NCI-H2081 (cell line): ENCODE measurements at places on chromosomes 6 and 20.

DNA sequence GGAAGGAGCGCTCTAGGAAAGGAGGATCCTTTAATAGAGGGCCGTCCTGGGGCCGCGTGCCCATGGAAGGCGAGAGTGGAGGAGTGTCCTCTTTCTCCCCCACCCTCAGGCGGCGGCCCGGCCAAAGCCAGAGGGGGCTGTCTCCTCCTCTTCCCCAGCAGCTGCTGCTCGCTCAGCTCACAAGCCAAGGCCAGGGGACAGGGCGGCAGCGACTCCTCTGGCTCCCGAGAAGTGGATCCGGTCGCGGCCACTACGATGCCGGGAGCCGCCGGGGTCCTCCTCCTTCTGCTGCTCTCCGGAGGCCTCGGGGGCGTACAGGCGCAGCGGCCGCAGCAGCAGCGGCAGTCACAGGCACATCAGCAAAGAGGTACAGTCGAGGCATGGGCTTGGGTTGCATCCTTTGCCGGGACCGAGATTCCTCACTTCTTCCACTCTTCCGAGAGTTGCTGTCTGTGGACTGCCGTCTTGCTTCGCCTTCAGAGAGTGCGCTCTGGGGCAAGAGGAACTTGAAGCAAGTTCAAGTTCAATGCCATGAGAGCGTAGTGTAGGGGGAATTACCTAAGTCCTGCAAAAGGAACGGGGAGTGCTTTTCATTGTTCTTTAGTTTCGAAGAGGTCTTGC, at the start of gene LAMA2:
LAMA2 (plus strand) TSS at position 148 of the 621 bp plus-strand sequence; CDS start at position 256, 108 bp downstream.
- no peak for DNase-seq

DNA sequence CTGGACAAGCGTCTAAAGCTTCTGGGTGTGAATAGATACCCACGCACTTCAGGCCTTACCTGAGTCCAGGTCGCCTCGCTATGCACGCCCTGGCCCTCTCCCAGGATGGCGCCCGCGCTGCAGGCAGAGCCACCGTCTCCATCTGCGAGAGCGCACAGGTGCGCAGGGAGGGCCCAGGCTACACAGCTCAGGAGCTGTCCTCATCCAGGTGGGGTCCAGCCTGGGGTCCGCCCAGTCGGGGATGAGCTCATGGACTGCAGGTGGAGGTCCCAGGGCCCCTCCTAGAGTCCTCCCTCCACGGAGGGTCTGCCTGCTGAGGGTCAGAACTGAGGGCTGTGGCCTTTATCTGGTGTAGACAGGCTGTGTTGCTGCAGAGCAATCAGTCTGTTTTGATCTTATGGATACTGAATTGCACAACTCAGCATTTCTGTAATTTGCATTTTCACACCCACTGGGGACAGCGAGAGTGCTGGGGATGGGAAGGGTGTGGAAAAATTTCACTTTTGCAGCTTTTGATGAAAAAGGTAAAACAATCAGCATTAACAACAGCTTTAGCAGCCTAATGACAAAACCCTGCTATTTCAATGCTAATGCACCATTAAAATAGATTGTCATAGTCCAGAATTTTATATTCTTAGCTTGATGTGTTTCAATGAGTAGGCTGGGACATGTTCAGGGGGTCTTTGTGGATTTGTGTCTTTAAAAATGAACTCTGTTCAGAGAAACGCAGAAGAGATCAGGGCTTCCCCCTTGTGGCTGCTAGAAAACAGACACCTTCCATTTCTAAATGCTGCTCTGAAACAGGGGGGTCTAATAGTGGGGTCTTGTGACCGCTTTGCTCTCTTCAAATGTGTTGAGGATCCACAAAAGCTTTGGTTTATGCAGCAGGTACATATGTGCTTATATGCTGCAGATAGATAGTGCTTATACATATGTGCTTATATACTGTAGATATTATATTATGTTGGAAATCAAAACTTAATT, 77.8 kb upstream of the PHACTR3 start:
- DNase-seq, result no peak

DNA sequence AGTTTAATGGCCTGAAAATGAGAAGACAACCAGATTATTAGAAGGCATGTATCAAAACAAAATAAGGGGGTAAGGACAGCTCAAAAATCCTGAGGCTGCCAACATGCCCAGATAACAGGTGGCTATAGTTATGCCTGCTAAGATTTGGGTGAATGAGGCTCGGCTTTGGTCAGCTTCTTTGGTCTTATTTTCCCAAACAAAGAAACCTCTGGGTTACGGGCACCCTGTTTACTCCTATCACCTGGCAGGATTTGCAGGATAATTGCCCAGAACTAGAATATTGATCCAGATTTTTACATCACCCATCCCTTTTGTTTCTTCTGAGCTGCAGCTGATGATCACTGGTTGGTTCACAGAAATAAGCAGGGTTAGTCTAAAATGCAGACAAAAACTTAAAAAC, 74.3 kb downstream of the SLC16A10 start:
- DNase-seq, result no peak

DNA sequence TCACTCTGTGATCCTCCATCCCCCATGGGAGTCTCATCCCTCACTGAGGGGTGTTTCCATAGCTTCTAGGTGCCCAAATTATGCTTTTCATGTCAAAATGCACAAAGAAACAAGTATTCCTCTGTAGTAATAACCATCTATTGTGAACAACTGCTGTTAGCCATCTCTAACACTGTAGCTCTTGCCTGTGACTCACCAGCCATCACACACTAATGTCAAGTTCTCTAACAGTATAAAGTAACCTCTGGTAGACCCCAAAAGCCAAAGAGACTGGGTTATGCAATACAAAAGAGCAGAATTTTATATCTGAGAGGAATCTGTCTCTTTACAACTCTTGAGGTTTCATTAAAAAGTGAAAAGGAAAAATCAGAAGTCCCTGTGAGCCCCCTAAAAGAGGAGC, 25.4 kb upstream of the IYD start:
- no peak for DNase-seq

DNA sequence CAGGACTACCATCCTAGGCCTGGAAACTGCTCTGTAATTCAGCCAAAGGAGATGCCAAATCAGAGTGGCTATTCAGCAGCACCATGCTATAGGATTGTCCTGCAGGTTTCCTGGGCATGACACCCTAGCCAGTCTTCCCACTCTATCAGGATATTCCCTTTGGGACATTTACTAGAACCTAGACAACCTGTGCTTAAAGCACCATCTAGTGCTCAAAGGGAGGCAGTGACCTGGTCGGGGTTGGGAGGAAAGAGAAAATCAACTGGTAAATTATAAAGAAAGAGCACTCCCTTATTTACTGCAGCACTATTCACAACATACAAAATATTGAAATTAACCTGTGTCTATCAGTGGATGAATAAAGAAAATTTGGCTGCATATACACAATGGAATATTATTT, 67.2 kb upstream of the SMLR1 start:
- DNase-seq, result peak; percentile 4

DNA sequence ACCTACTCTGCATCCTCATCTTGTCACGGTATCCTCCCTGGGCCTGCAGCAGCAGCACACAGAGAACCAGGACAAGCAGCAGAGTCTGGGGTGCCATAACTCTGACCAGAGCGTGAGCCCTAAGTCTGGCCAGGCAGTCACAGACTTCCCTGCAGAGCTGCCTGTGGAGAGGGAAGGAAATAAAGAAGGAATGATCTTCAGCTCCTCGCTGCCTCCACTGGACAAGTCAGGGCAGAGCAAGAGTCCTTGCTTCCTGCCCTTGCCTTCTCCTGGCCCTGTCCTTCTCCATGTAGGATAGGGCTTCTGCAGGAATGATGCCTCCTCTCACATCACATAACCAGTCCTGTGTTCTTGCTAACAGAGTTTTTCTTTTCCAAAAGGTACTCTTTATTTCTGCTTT, 15.9 kb upstream of the WFDC11 start:
- no peak for DNase-seq

- DNase-seq, result no peak
These were observed 1303.8 kb upstream of the ADGRB3 start for GRCh38 chr6:67331304-67331703.

- DNase-seq, result no peak
These were observed 712.1 kb upstream of the AGPAT4 start for GRCh38 chr6:161985876-161986423.

- peak; percentile 77 for DNase-seq
These were observed 107.2 kb upstream of the FOXA2 start for GRCh38 chr20:22691369-22692118.

- DNase-seq, result no peak
These were observed 6.3 kb upstream of the LYRM2 start for GRCh38 chr6:89644864-89645263.

- DNase-seq, result no peak
These were observed 61.0 kb downstream of the AFG1L start for GRCh38 chr6:108355890-108356289.

GRCh38 chr6:156378853-156379252, 398.3 kb upstream of the ARID1B start:
- DNase-seq, result no peak

DNA sequence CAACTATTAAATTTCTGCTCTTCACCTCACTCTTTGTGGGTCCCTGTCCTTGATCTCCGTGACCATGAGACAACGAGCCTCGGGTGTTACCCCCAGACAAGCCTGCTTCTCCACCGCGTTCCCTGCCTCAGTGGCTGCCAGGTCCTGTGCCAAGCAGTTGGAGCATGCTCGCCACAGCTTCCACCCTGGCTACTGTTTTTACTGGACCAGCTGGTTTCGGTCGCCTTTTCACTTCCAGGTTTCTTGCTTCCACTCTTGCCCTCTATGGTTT, 5.6 kb downstream of the TP53RK start:
- no peak for DNase-seq

GRCh38 chr20:53539516-53539915, 54.1 kb downstream of the ZNF217 start:
- DNase-seq, result no peak

DNA sequence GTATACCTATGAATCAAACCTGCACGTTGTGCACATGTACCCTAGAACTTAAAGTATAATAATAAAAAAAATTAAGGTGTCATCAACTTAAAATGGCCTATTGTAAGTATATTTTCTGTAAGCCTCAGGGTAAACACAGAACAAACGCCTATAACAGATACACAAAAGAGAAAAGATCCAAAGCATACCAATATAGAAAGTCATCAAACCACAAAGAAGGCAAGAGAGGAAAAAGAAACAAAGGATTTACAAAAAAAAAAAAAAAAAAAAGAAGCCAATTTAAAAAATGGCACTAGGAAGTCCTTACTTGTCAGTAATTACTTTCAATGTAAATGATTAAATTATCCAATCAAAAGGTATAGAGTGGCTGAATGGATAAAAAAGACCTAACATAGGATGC, 24.6 kb upstream of the ASF1A start:
- DNase-seq, result no peak

- DNase-seq, result no peak
These were observed 126.3 kb downstream of the COL12A1 start for GRCh38 chr6:75079589-75079988.

DNA sequence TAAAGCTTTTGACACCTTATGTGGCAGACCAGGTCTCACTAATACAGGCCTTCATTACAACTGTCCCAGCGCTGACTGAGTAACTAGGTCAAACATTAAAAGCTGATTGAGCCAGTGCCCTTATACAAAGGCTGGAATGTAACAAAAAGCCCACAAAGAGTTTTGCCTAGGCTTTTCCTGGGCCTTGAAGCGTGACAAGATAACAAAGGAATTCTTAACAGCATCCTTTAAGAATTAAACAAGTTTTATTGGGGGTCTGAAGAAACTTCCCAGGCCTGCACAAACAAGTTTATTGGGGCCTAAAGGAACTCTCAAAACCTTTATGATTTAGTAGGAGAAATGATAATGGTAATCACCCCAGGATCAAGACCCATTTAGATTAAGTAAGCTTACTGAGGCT, 267.6 kb upstream of the FAM83B start:
- no peak for DNase-seq

- no peak for DNase-seq
These were observed 64.1 kb upstream of the FBXO30 start for GRCh38 chr6:145878591-145879295.

DNA sequence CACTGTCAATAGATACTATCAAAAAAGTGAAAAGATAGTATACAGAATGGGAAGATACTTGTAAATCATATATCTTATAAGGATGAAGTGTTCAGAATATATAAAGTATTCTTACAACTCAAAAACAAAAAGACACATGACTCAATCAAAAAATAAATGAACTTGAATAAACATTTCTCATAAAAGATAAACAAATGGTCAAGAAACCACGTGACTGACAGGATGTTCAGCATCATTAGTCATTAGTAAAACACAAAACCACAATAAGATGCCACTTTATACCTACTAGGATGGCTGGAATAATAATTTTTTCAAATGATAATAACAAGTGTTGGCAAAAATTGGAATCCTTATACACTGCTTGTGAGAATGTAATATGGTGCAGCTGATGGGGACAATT, 729.1 kb upstream of the HS3ST5 start:
- DNase-seq, result no peak

DNA sequence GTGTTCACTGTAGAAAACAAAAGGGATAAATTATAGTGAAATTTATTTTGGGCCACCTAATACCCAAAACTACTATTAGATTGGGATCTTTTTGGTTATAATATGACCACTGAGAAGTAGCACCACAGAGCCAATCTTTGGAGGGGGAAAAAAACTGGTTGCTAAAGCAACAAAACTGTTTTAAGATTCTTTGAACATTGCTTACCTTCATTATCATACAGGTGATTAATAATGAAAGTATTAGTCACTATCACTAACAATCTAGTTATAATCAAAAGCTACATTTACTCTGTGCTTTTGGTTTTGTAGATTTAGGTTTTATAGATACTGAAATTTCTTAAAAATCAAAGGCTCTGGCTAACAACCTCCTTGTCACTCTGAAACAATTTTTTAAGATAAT, 31.7 kb downstream of the STX7 start:
- DNase-seq, result no peak

GRCh38 chr6:142913511-142914047, 31.4 kb downstream of the HIVEP2 start:
- no peak for DNase-seq

DNA sequence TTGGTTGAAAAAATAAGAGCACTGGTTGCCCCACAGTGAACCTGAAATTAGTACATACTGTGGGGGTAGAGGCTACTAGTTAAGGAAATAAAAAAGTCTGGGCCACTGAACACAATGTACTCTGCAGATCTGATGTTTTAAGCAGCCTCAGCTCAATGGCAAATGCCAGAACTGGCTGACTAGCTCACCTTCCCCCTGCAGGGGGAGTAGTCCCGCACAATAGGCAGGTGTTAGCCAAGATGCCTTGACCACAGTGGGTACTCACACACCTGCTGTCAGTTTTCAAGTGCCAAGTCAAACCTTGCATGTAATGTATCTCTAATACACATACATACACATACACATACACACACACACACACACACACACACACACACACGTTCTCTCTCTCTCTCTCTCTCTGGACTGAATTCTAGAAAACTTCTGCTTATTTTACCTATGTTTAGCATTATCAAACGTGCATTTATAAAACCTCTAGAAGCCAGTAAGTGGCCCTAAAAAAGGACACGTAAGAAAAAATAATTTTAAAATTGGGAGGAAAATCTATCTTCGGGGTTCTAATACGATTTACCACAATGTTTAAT, 36.1 kb downstream of the GMDS start:
- peak; percentile 79 for DNase-seq

GRCh38 chr20:51936377-51936776, 134.1 kb upstream of the SALL4 start:
- DNase-seq, result no peak
